ENCODE measurements at places on chromosomes 13 and 19.

DNA sequence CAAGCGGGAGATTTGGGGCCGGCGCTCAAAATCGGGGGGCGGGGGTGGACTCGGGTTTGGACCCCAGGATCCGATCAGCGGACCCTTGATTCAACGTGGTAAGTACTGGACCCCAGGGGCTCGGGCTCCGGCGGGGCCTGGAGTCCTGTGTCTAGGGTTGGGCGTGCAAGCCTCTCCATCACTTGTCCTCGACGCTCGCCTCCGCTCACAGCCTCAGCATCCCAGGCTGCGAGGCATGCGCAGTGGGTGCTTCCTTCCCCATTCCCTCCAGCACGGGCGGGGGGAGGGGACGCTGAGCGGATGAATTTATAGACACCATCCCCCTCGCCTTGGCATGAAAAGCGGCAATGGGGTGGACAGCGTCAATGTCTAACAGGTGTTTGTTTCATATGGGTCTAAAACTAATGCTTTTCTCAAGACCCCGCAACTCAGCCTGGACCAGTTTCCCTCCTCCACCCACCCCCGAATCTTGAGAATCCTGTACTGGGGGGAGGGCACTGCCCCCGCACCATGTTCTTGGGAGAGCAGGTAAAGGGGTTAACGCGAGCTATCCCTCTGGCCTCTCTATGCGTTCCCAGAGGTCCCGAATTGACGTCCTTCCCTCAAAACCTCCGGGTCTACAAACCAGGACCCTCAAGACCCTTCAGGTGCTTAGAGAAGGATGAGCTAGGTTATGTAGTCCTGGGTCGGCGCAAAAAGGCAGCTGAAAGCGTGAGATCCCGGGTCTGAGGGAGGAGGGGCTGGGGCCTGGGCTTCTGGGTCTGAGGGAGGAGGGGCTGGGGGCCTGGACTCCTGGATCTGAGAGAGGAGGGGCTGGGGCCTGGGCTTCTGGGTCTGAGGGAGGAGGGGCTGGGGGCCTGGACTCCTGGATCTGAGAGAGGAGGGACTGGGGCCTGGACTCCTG lies 579 bp downstream of the CPT1C start:
- DNase-seq, result no peak

DNA sequence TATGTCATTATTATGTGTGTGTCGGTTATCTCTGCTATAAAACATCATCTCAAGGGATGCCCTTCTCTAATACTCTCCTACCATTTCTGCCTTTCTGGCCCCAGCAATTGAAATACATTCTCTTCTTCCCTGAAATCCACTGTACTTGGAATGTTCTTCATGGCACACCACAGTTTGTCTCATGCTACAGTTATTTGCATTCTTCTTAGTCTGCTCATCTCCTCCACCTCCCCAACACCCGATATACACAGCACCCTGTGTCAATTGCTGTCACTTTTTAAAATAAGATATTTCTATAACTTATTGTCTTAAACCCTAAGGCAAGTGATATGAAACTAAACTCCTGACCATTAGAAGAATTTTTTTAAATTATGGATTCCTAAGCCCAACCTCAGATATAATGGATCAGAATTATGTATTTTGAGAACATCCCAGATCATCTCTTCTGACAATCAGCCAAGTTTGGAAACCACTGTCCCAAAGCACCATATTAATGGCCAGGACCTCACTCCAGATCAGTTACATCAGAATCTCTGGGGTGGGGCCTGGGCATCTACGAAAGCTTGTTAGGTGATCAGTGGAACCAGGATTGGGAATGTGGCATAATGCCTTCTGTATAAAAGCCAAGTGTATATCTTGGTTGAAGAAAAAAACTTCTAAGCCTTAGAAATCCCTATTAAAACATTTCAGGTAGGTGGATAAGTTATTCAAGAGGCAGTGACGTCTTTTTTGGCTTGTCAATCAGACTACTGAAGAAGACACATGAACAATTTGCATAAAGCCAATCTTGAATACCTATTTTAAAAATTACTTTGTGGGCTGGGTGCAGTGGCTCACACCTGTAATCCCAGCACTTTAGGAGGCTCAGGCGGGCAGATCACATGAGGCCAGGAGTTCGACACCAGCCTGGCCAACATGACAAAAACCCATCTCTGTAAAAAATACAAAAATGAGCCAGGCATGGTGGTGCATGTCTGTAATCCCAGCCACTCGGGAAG lies 30.0 kb upstream of the KBTBD7 start:
- DNase-seq, result peak; percentile 51

- no peak for DNase-seq
Measured at GRCh38 chr13:58085274-58085673, 453.7 kb downstream of the PCDH17 start.

DNA sequence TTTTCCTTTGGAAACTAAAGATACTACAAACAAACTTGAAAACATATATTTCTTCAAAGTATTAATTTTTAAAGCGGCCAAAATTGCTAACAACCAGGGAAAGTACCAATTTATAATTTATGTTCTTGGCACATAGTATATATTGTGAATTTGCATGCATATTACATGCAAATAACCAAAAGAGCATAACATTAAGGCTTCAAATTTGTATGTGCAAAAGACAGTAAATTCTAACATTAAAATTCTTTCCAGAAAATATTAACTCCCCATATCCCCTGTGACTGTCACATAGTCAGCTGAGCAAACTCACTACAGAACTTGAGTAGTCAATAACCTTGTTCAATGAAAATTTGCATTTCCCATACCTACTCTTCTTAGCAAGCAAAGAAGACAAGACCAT lies 133.4 kb downstream of the ENOX1 start:
- DNase-seq, result no peak

DNA sequence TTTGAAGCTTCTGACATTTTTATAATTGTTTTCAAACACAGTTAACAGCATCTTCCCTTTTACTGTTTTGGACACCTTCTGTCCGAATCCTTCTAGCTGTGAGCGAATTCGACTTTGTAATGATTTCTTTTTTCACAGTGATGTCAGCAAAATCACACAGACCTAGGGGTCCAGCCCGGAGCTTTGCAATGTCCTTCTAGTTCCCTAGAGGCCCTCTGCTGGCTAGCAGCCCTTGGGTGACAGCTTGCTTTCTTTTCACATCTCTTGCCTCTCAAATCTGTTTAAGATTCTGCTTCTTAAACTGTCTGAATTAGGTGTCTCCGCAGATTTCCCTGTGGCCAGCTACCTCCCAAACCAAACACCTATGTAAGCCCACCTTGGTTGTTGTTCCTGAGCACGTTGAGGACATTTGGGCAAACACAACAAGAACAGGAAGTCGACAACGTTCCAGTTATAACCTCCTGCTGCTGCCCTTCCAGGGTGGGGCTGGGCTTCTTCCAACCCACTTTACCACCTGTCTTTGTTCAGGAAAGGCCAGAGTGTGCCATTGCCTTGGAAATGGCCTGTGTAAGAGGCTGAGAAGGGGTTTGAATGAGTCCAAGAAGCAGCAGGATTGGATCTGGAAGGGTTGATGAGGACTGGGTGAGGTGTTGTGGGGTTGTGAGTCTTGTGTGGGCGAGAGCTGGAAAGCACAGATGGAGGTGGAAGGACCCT lies 123.1 kb downstream of the ATP8A2 start:
- DNase-seq, result no peak

- DNase-seq, result no peak
Measured at GRCh38 chr19:6693056-6693471, 23.1 kb upstream of the TNFSF14 start.

- peak; percentile 72 for DNase-seq
Measured at GRCh38 chr19:2015608-2015950, at the start of gene BTBD2. Gene BTBD2, minus strand, starts transcription at chr19:2015714. Its CDS starts 11 bp downstream, at chr19:2015703.

- peak; percentile 78 for DNase-seq
Measured at GRCh38 chr19:4815426-4816201, 15.9 kb downstream of the TICAM1 start.

- DNase-seq, result no peak
Measured at GRCh38 chr19:35293363-35293739, 1.4 kb downstream of the MAG start.

GRCh38 chr19:30895946-30896345 lies 453.3 kb downstream of the TSHZ3 start:
- DNase-seq, result no peak

GRCh38 chr19:35194012-35194984 lies 34.2 kb downstream of the FAM187B start:
- no peak for DNase-seq

DNA sequence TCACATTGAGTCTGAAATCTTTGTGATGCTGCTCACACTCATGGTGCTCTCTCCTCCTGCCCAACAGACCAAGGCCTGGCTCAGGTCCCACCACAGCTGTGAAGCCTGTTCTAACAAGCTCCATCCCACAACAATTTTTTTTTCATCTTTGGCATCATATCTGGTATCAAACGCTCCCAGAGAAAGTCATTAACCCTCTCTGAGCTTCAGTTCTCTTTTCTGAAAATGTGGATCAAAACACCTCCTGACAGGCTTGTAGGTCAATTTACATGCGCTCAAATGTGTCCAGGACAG lies 224.4 kb downstream of the LACC1 start:
- DNase-seq, result no peak
